CD4-positive, alpha-beta T cell treated with Interleukin-17A for 4 hours (primary cell): ENCODE measurements at places on chromosomes 7 and 10.

- no peak for DNase-seq
Measured at GRCh38 chr10:101155896-101156295, 24.8 kb downstream of the TLX1 start.

DNA sequence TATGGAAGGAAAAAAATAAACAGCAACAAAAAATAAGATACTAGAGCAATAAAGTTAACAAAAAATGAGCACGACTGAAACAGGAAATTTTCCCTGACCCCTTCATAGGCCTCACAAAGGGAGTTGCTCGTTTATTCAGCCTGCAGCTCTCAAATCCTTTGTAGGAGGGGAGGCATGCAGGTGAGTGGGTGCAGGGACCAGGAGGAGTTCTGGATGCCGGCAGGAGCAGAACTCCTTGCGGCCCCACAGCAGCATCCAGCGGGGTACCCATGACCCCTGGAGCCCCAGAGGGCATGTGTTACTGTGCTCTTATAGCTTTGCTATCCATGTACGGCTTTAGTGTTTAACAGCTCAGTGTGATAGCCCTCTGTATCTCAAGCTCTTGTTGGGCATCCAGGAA is 5.8 kb downstream of the TAS2R39 start:
- DNase-seq, result no peak

DNA sequence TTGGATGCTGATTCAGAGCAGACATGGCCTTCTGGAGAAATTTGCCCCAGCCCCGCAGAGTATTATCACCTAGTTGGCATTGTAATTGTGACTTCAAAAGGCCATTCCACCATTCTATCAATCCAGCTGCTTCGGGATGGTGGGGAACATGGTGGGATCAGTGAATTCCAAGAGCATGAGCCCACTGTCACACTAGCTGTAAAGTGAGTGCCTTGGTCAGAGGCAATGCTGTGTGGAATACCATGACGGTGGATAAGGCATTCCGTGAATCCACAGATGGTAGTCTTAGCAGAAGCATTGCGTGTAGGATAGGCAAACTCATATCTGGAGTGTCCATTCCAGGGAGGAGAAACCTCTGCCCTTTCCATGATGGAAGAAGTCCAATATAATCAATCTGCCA is 13.3 kb upstream of the TMEM248 start:
- DNase-seq, result no peak

GRCh38 chr7:158128572-158128971 is 459.1 kb downstream of the PTPRN2 start:
- DNase-seq, result no peak

GRCh38 chr7:75884476-75884875 is 5.6 kb downstream of the RHBDD2 start:
- no peak for DNase-seq

DNA sequence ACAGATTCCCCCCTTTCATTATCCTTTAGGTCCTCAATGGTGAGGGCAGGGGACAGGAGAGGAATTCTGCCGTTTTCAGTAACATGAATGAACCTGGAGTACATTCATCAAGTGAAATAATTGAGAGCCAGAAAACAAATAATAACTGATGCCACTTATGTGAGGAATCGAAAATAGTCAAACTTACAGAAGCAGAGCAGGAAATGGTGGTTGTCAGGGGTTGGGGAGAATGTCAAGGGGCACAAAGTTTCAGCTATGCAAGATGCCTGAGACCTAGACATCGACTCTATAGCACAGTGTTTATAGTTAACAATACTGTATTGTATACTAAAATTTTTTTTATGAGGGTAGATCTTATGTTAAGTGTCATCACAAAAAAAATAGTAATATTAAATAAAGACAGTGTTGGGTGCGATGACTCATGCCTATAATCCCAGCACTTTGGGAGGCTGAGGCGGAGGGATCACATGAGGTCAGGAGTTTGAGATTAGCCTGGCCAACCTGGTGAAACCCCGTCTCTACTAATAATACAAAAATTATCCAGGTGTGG is 1219.8 kb downstream of the GATA3 start:
- no peak for DNase-seq

GRCh38 chr7:48781752-48782151 is 142.6 kb upstream of the CDC14C start:
- no peak for DNase-seq

- DNase-seq, result peak; percentile 5
Measured at GRCh38 chr7:87933605-87933952, 472 bp upstream of the ADAM22 start.

GRCh38 chr7:147513451-147513850 is 1077.1 kb upstream of the C7orf33 start:
- DNase-seq, result no peak

GRCh38 chr7:130907439-130907838 is 173.4 kb upstream of the KLF14 start:
- DNase-seq, result no peak

- no peak for DNase-seq
Measured at GRCh38 chr10:128526791-128527375, 400.7 kb upstream of the MKI67 start.
